Temporal lobe (tissue), 4 donors: ENCODE measurements at places on chromosomes 2 and 18. TPM values are rescaled to one million over a fixed set of nuclear protein-coding genes. Genes with fewer than 3 reads are reported as not detected.

GAREM1 gene
- 38.1 TPM for total RNA-seq

TEX261 gene
- 18.4 TPM for total RNA-seq

ACOXL gene
- total RNA-seq: not detected

PROM2 gene
- 0.98 TPM for total RNA-seq

CHRNG gene
- not detected for total RNA-seq

HNRNPLL gene
- 66.1 TPM for total RNA-seq

STPG4 gene
- 0.49 TPM for total RNA-seq

ZSWIM2 gene
- total RNA-seq: 0.49 TPM

LINC00305 gene
- not detected for total RNA-seq

CDH2 gene
- total RNA-seq: 150 TPM

DNAJC5G gene
- not detected for total RNA-seq

LIMS4 gene
- 0.25 TPM for total RNA-seq

PCARE gene
- total RNA-seq: under 0.01 TPM

POTEI gene
- under 0.01 TPM for total RNA-seq

CGREF1 gene
- 13.3 TPM for total RNA-seq

ALPP gene
- not detected for total RNA-seq

TGFBRAP1 gene
- 22.1 TPM for total RNA-seq

DNAH6 gene
- total RNA-seq: 3.4 TPM

SLC5A7 gene
- 2.5 TPM for total RNA-seq

HRH4 gene
- total RNA-seq: not detected

TSPYL6 gene
- total RNA-seq: under 0.01 TPM

UGT1A5 gene
- total RNA-seq: not detected

MARCO gene
- total RNA-seq: 0.25 TPM

MROH2A gene
- total RNA-seq: not detected

SERPINB4 gene
- total RNA-seq: not detected

HSPE1 gene
- 82.9 TPM for total RNA-seq

VWA3B gene
- total RNA-seq: 0.98 TPM

TEKT4 gene
- not detected for total RNA-seq

TMEM37 gene
- not detected for total RNA-seq

CIB4 gene
- not detected for total RNA-seq

TMEM17 gene
- 4.4 TPM for total RNA-seq

CHCHD5 gene
- total RNA-seq: 5.4 TPM

TCF23 gene
- not detected for total RNA-seq

DYSF gene
- total RNA-seq: 1.5 TPM
